ENCODE measurements at places on chromosomes 2 and 18.

DNA sequence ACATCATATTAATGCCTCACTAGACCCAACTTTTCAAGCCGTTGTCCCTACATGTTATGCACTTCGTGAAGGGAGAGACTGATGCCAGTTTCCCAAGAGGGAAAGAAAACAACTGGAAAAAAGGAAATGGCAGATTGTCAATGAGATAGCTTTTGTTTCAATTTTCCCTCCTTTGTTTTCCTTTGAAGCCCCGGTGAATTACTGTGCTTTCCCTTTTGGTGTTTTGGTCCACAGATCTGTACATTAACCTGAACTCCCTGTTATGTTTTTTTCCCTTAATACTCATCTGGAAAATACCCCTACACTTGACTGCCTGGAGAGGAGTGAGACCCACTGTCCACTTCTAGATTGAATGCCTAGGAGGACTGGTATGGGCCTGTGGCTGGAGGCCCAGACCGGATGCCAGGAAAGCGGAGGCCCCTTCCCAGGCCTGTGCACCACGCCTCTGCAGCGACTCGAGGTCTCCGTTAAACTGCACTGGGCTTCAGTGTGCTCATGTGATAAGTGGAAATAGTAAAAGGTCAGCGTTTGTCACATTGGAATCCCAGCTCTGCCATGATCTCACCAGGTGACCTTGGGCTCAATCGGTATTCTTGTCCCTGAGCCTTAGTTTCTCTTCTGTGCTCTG is 106.4 kb downstream of the GATA6 start:
- no peak for DNase-seq

- no peak for DNase-seq
These were observed 276.3 kb upstream of the ERBB4 start for GRCh38 chr2:212814941-212815340.

DNA sequence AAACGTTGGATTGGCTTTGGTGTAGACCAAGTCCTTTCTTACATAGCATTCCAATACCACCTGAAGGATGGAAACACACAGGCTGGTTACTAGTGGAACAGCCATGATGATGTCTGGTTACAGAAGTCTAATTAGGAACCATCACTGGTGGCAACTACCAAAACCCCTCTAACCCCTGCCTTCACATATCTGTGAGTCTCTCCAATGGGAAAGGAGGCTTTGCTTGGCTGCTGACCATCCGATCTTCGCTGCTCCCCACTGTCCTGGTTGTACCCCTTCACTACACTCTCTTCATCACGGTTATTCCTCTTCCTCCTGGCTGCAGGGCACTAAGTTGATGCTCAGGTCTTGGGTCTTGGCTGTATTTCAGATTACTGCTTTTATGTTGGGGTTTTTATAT is 97.7 kb downstream of the SPRED2 start:
- no peak for DNase-seq

GRCh38 chr2:11799826-11800225 is 53.4 kb downstream of the LPIN1 start:
- DNase-seq: no peak
